ENCODE measurements at places on chromosomes 16 and 17.

DNA sequence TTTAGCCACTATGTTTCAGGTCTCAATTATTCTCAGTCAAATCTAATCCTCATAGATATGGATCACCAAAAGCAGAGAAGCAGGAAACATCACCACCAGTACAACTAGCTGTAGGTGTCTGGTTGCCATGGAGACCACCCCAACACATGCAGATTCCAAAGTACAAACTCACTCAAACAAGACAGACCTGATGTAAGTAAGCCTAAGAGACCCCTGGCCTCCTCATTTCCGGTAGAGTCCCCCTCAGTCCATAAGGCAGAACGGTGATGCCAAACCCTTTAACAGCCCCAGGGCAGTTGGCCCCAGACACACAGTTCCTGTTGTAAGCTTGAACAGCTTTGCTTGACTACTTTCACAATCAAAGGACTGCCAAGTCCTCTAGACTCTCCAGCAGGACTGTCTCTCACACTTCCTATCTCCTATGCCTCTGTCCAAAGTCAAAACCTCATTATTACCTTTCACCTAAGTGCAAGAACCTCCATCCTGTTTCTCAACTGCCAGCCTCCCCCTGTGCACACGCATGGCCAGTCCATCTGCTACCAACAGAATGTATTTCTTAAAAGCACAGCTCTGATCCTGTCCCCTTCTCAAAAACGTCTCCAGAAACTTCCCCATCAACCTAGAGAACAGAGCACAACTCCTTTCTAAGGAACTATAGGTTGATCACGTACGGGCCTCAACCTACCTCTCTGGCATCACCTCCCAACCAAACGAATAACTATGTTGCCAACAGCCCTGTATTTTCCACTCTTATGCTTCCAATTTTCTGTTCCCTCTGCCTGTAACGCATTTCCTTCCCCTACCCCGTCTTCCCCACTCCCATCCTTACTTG, 23.9 kb downstream of the SLC39A11 start:
- DNase-seq = no peak

- DNase-seq = no peak
Observed at GRCh38 chr16:9264067-9264466, 172.6 kb downstream of the HAPSTR1 start.

GRCh38 chr17:42673885-42674754, 2.7 kb downstream of the PLEKHH3 start:
- no peak for DNase-seq

- no peak for DNase-seq
Observed at GRCh38 chr16:52265446-52265861, 281.5 kb downstream of the TOX3 start.

- DNase-seq = no peak
Observed at GRCh38 chr16:87390641-87391323, 1.4 kb upstream of the MAP1LC3B start.

GRCh38 chr17:11736613-11737312, 138.5 kb downstream of the DNAH9 start:
- no peak for DNase-seq

DNA sequence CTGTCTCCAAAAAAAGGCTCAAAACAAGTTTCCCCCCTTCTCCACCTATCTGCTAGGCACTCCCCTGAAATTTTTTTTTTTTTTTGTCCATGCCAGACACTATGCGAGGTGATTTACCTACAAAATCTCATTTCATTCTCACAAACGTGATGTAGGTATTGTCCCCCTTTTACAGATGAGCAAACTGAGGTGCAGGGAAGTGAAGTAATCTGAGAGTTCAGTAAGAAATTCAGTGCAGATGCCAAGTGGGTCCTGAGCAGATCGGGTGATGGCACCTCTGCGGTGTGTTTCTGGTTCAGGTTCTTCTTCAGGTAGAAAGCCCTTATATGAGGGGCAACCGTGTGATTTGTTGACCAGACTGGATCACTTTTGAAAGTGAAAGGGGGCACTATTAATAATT, 9.7 kb downstream of the TBKBP1 start:
- no peak for DNase-seq

- no peak for DNase-seq
Observed at GRCh38 chr16:24839347-24839972, 6.3 kb upstream of the SLC5A11 start.

GRCh38 chr17:75239778-75240393, 21.5 kb downstream of the GGA3 start:
- DNase-seq = no peak

DNA sequence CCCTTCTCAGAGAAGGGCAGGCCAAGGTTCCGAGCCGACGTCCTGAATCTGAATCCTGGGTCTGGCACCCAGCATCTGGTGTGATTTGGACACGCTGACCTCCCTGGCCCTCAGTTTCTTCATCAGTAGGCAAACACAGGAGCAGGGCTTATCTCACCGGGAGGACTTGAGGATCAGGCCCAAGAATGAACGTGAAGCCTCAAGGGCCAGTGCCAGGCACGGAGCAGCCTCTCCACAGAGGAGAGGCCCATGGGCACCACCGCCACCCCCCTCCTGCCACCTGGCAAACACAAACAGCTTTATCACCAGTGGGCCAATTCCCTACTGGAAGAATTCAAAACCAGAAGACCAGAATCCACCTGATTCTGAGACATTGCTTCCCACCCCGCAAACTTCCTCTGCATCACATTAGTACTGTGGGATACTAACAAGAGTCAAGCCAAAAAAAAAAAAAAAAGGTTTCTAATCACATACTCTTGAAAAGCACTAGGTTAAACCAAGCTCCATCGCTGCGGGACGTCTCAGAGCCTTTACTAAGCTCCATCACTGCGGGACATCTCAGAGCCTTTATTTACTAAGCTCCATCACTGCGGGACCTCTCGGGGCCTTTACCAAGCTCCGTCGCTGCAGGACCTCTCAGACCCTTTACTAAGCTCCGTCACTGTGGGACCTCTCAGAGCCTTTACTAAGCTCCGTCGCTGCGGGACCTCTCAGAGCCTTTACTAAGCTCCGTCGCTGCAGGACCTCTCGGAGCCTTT, 68.0 kb upstream of the DOC2B start:
- DNase-seq = no peak

DNA sequence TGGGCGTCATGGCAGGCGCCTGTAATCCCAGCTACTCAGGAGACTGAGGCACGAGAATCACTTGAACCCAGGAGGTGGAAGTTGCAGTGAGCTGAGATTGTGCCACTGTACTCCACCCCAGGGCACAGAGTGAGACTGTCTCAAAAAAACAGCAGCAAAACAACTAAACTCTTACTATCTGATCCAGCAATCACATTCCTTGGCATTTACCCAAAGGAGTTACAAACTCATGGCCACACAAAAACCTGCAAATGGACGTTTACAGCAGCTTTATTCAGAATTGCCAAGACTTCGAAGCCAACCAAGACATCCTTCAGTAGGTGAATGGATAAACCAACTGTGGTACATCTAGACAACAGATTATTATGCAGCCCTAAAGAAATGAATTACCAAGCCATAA, 4.0 kb downstream of the SIAH1 start:
- no peak for DNase-seq

DNA sequence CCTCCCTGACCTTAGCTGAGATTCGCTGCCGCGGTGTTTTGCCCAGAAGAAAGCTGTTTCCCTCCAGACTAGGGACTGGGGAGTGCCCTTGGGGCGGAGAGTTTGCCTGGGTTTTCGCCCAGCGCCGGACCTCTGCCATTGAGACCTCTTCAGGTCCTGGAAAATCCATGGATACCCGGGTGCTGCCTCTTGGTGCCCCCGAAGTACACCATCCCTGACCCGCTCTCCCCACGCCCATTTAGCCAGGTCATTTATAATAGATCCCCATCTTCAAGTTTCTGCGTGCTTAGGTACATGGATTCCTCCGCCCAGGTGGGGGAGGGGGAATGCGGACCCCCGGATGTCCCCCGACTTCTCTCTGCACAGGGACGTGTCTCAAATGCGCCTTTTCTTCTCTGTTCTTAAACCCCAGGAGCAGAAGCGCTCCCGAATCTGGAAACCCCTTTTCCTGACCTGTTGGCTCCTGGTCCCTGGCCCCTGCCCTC, 15.0 kb upstream of the CBX8 start:
- DNase-seq = no peak

All from stimulated activated CD4-positive, alpha-beta T cell treated with anti-CD3 and anti-CD28 coated beads, Interleukin-1b, Interleukin-23, amount 100 ng/mL, for 24 hours (primary cell).